Stimulated activated CD8-positive, alpha-beta memory T cell treated with anti-CD3 and anti-CD28 coated beads, Interleukin-15, amount 100 ng/mL, for 1 hour (primary cell): ENCODE measurements at places on chromosomes 1 and 21.
A peak's percentile ranks its signal among the peaks of the same experiment; 100 is the strongest.

DNA sequence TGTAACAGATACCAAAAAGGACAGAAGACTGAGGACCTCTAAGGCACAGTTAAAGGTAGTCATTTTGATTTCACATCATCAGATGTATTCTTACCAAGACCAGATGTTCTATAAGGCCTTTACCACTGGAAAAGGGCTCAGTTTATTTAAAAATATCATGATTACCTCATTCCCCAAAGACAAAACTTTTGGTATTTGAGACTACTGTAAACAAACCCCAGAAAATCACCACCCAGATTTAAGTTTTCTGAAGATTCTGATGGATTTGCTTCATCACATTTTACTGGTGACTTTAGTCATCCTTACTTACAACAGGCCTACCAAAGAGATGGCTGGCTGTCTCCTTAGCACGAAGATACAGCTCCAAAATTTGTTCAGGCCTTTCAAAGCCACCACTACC lies 8.3 kb downstream of the ENAH start:
- no peak for DNase-seq

DNA sequence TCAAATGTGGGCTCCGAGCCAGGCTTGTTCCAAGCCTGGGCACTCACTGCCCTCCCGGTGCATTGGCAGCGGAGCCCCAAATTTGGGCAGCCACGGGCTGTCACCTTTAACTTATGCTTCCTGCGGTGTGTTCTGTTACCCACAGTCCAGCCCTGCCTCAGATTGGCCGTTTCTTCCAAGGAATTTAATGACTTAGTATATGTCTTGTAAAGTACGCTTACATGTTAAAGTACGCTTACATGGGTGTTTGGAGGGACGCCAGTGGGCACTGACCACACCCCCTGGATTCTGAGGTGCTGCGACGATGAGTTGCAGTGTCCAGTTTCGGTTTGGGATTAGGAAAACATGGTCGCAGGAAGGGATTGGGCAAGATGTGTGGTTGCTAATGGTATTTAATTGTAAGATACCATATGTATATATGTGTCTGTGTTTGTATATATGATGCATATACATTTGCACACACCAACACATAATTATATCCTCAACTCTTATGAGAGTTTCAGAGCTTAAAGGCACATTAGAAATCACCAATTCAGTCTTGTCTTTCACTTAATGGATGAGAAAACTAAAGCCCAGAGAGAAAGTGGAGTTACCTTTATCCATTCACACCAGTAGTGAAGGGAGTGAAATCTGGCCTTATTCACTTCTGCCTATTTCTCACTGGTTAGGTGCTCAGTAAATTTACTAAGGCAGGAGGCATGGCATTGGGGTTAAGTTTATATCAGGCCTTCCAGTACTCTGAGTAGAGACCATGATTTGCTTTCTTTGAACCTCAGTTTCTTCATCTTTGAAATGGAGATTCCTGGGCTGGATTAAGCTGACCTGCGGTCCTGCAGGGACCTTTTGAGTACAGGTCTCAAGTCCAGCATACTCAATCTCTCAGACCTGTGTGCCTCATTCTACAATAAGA lies 1.0 kb downstream of the SMYD2 start:
- no peak for DNase-seq

GRCh38 chr1:165629848-165630628 lies 996 bp upstream of the MGST3 start:
- DNase-seq = peak; percentile 0

- DNase-seq = no peak
These were observed 18.4 kb upstream of the REG4 start for GRCh38 chr1:119829625-119830024.

DNA sequence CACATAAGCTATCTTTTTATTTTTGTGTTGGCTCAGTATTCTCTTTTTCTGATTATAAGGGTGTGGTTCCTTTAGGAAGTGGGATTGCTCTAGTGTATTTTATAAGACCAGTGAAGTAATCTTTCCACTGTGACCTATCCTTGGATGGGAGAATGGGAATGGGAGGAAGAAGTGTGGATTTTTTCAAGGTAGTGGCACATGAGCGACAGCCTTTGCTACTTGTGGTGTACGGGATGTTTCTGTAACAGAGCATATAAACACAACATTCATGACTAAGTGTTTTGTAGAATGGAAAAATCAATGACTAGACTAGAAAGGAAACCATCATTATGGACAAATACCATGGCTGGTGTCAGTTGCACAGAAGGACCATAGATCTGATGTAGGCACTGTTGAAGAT lies 209.6 kb downstream of the GIPC2 start:
- DNase-seq = no peak

GRCh38 chr1:235160383-235160956 lies 580 bp downstream of the RBM34 start:
- DNase-seq = no peak

DNA sequence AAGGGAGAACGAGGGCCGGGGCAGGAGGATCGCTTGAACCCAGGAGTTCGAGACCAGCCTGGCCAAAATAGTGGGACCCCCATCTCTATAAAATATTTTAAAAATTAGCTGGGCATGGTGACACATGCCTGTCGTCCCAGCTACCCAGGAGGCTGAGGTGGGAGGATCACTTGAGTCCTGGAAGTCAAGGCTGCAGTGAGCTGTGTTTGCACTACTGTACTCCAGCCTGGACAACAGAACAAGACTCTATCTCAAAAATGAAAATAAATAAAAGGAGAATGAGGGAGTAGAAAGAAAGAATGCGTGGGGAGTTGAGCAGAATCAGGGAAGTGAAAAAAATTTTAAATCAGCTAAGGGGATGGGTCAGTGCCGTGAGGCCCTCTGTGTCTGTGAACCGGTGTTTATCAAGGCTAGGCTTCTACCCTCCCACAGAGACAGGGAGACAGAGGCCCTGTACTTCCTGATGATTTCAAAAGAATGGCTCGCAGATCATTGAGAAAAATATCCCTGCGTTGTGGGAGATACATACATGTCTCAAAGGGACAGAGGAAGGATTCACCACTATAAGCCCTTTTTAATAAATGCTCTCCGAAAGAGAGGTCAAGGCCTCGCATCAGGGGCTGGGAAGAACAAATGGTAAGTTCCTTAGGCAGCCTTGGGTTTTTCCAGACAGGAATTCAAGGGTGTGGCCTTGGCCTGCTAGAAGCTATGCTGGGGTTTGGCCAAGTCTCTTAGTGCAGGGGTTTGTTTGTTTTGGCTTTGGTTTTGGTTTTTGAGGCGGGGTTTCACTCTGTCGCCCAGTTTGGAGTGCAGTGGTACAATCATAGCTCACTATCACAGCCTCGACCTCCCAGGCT lies 20.7 kb downstream of the IL10RB start:
- no peak for DNase-seq

GRCh38 chr1:164971921-164972415 lies 384.5 kb downstream of the LMX1A start:
- no peak for DNase-seq

DNA sequence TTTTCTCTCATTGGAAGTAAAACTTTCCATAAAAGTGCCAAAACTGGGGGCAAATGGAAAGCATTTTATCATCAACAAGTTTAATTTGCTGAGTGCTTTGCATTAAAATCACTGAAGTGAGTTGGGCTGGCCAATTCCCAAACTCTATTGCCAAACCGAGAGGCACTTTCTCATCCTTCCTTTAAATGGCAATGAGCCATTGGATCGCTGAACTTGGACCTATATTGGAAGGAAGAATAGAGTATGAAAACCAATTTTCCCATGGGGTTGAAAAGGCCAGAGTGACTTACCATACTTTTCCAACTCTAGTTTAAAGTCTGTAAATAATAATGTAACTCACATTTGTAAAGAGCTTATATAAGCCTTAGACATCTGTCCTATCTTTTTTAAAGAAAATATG lies 189.1 kb upstream of the C1orf87 start:
- no peak for DNase-seq

DNA sequence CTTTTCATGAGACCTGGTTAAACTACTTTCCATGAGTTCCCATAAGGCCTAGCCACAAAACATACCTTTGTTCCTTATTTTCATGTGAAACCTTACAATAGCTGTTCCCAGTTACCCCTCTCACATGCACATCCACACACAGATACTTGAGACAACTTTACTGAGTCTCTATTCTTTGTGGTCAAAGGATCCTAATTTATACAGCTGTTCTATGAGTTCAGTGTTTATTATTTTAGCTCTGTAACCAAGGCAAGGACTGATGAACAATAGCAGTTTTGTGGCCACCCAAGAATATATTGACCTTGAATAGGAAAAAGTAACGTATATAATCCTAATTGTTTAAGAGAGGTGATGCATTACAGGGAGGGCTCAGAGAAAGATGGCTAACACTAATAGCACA lies 160.5 kb upstream of the CACYBP start:
- no peak for DNase-seq

GRCh38 chr1:230065161-230065560 lies 1.9 kb upstream of the GALNT2 start:
- no peak for DNase-seq
